ENCODE measurements at places on chromosomes 16 and 17.

- DNase-seq = no peak
These were observed 265.2 kb downstream of the XYLT1 start for GRCh38 chr16:17205279-17206211.

DNA sequence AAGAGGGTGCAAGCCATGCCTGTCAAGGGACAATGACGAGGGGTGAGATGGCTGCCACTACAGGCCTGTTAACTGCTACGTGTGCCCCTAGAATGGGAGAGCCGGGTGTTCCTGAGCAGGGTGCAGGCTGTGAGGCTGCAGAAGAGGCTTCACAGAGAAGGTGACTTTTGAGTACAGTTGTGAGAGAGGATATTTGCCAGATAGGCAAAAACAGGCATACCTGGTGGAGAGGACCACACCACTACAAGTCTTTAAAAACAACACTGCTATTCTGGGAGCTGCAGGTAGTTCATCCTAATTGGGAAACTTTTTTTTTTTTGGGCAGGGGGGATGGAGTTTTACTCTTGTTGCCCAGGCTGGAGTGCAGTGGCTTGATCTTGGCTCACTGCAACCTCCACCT, 50.7 kb upstream of the ICAM2 start:
- DNase-seq = no peak

- DNase-seq = peak; percentile 35
These were observed 4.6 kb downstream of the CLUH start for GRCh38 chr17:2706911-2707510.

GRCh38 chr17:80146121-80147034, 550 bp downstream of the EIF4A3 start:
- DNase-seq = no peak

GRCh38 chr17:50153650-50154575, 3.4 kb upstream of the PPP1R9B start:
- peak; percentile 73 for DNase-seq

GRCh38 chr16:84194018-84194417, 3.1 kb downstream of the ADAD2 start:
- no peak for DNase-seq

GRCh38 chr16:22206842-22207714, 1.0 kb downstream of the EEF2K start:
- peak; percentile 90 for DNase-seq

DNA sequence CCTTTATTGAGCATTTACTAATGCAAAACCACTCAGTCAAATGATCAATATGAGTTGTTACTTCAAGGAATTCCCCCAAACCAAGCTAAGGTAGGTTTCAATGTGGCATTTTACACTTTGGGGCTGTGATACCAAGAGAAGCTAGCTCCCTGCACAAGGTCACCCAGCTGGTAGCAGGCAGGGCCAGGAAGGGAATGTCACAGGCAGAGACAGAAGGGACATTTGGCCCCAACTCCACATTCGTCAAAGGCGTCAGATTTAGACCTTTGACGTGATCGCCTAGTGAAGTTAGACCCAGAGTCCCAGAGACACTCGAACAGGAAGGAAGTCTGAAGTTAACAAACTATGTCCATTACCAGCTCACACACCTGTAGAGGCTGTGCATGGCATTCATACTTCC, 5.5 kb upstream of the SMG1 start:
- DNase-seq = peak; percentile 36

GRCh38 chr16:10098991-10099390, 83.2 kb downstream of the GRIN2A start:
- no peak for DNase-seq

DNA sequence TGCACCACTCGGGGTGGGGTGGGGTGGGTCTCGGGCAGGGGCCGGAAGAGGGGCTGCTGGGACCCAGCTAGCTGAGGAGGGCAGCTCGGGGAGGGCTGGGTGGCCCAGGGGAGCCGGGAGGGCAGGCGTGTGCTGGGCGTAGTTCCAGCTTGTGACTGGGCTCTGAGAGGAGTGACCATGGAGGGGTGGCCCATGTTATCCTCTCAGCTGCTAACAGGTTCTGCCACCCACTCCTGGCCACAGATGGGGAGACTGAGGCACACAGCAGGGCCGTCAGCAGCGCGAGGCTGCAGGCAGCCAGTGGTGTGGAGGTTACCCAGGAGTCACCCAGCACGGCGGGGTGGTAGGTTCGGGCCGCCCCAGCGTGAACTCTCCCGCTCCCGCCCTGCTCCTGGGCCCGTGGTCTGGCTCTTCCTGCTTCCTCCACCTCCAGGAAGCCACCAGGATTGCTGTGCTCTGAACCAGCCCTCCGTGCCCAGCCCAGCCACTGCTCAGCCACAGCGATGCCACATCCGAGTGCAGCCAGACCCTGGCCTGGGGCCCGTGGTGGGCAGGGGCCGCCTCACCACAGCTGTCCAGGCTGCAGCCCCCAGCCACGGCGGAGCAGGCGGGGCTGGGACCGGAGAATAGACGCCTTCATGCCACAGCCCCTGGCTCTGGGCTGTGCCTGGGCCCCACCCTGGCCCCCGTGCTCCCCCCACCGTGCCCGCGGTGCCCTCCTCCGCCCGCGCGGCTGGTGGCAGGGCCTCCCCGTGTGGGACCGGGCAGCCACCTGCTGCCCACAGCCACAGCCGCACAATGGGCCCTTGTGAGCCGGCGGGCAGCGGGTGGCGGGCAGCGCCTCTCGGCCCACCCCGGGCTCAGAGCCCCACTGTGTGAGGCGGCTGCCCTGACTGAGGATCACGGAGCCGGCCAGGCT, 26.3 kb upstream of the SSTR5 start:
- DNase-seq = no peak

DNA sequence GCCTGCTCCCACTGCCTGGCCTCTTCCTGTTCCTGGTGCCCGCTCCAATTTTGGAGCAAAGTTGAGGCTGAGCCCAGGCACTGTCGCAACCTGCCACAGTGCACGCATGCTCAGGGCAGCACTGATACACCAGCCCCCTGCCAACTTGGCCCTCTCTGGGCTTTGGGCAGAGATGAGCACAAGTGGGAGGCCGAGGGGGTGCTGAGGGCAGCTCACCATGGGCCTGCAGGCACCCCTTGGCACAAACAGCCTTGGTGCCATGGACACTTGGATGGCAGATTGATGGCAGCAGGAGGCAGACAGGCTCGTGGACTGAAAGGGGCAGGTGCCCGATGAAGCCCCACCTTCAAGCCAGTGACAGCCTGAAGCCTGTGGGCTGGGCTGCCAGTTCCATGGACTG, 42.9 kb downstream of the PIGL start:
- no peak for DNase-seq

DNA sequence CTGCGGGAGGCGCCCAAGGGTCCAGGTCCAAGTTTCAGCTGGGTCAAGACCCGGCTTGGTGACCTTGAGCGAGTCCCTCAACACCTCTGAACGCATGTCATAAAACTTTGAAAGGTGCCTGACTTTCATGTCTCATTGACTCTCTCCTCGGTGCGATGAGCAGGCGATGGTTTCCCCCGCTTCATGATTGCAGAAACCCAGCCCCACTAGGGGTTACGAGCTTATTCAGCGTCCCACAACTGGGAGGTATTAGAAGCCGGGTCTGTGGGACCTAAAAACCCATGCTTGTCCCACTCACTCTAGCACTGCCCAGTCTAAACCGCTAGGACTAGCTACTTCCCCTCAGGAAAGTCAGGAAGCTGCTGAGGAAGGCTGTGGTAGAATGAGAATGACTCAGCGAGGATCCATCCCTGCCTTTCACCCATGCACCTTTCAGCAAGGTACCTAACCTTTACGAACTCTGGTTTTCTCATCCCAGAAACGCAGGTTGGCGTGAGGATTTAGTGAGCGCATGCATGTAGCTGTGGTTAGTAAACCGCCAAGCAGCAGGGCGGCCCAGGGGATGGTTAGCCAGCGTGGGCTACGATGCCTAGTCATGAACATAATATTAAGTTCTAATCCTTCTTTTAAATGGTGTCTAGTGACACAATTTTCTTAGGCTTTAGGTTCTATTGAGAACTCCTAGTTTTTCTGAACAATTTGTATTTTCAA, 26.2 kb upstream of the RFFL start:
- DNase-seq = no peak

GRCh38 chr17:63611354-63611753, 10.7 kb downstream of the TACO1 start:
- DNase-seq = no peak

GRCh38 chr17:41970901-41971331, 4.3 kb downstream of the CNP start:
- no peak for DNase-seq

DNA sequence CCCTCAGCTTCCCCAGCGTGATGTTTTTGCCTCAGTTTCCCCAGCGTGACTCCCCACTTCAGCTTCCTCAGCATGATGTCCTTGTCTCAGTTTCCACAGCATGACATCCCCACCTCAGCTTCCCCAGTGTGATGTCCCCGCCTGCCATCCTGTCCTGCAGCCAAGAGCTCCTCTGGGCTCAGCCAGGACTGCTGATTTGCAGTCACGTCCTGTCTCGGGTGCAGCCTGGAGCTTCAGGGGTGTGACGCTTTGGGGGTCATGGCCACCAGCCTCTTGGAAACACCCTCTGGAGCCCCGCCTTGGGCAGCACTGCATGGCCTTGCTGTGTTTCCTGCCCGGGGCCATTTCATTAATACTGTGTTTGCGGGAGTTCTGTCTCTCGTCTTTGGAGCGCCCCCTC, 16.5 kb upstream of the NUDT16L1 start:
- peak; percentile 48 for DNase-seq

DNA sequence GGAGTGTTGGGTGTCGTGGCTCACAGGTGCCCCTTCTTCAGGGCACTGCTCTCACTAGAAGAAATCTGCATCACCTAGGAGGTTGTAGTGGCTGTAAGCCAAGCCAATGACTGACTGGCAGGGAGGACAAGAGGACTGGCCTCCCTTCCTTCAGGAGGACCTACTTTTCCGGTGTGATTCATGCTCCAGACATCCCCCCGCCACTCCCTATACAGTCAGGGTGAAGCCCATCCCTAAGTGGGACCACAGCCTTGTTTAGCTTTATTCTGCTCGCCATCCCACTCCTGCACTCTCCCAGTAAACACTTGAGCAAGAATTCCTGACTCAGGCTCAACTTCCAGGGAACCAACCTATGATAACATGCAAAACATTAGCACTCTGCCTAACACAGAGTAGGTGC, 67.0 kb downstream of the PLCG2 start:
- DNase-seq = no peak

DNA sequence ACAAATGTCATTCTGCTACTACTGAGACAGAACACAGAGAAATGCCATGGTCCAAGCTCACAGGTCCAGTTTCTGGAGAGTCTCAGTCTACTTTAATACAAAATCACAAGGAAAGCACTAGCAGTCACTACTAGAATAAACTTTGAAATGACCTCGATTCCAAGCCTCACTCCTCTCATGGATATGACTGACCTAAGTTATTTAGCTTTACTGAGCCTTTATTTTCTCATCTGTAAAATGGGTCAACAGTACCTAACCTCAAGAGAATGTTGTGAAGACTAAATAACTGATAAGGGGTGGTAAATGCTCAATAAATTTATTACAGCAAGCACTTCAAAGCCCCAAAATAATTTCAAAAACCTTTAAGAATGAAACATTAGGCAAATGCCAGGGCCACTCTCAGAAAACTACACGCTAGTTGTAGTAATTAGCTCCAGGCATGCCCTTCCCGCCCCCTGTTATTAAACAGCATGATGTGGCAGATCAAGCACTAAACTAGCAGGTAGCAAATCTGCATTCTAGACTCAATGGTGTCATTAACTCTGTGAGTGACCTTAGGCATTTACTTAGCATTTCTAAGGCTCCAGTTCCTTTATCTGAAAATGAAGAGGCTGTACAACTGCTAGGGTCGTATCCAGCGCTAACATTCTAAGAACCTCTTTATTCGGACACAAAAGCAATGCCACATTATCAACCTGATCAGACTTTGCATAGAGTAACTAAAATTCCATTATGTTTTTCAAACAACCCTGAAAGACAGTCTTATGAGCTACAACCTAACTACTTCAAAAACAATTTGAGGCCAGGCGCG, 8.4 kb downstream of the GSPT1 start:
- no peak for DNase-seq

DNA sequence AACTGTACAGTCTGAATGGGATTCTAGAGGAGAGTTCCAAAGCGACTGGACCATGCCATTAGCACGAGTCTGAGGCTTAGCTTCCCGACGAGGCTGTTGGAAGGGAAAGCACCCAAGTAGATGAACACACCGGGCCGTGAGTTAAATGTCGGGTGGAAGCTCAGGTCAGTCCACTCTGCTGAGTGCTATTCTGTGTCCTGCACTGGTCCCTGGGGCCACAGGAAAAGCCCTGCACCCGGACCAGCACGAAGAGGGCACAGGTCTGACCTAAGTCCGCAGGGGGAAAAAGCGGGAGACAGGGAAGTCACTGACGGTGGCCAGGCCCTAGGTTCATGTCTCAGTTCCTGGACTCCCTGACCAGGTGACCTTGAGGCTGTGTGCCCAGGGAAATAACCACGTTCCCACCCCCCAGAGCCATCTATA, 44.1 kb upstream of the RBFOX3 start:
- DNase-seq = no peak

GRCh38 chr17:1329745-1330343, 50.4 kb downstream of the TRARG1 start:
- no peak for DNase-seq

DNA sequence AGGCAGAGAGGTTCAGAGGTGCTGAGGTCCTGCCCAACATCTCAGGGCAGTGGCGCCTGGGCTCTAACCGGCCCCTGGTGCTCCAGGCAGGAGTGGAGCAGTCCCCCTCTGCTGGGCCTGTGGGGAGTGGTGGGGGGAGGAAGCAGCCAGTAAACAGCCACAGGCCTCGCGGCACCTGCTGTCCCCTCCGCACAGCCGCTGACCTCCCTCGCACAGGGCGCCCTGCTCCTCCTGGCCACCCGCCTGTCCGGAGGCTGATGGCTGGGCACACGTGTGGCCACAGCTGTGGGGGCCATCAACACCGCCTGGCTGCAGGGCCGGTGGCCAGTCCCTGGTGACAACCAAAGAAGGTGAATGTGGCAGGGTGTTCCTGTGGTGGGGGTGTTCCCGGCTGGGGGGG, 36.8 kb upstream of the PABPN1L start:
- no peak for DNase-seq

DNA sequence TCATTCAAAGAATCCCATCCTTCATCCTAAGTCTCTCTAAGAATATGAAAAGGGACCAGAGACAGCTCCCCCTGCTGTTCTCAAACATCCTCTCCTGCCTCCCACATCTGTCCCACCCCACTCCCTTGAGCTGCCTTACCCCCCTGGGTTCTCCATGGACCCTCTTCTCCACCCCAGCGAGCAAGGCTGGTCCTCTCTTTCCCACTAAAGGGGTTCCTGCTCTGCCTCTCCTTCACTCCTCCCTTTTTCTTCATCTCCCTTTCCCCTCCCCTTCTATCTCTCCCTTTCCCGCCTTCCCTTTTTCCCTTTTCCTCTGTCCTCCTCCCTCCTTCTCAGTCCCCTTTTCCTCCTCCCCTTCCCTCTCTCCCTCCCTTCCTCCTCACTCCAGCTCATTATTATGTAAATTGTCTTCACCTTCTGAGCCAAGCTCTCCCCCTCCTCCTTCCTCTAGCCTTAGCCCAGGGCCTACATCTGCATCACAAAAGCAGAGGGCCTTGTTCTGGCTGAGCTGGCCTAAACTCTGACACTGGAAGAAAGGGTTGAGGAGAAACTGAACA, 90.0 kb downstream of the GNAO1 start:
- DNase-seq = no peak
